ENCODE measurements at places on chromosomes 12 and 14.
A peak's percentile ranks its signal among the peaks of the same experiment; 100 is the strongest.

DNA sequence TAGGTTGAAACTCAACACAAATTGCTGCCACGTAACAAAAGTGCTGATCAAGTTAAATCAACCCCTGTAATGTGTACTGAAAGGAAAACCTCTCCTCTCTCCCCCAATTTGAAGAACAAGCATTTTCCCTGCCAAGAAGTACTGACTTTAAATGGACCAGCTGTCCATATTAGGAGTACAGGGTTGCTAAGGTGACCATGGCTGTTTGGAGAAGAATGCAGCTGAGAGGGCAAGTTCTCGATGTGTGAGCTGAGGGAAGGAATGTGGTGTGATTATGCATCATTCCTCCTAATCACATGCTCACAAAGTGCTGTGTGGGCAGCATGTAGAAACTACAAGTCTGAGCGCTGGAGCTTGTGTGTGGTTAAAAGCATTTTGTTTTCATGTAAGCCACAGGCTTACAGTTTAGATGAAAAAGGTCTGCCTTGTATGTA lies 50.9 kb upstream of the CCT2 start:
- no peak for DNase-seq

DNA sequence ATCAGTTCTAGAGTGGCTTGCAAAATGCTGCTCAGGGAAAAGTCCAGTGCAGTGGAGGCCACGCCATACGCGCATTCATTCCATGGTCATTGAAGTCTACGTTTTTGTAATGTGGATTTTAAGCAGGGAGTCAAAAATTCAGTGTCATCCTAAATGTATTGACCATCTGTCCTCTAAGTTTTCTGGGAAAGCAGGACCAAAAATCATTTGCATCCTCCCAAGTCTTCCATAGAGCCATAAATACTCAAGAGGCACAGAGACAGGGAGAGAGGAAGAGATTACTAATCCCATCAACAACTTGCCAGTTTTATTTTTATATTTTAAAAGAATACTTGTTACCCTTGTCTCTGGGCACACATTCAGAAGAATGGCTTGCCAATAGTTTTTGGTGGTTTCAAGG lies 36.9 kb downstream of the RHOJ start:
- no peak for DNase-seq

- no peak for DNase-seq
These were observed 26.9 kb upstream of the NID2 start for GRCh38 chr14:52095794-52096193.

DNA sequence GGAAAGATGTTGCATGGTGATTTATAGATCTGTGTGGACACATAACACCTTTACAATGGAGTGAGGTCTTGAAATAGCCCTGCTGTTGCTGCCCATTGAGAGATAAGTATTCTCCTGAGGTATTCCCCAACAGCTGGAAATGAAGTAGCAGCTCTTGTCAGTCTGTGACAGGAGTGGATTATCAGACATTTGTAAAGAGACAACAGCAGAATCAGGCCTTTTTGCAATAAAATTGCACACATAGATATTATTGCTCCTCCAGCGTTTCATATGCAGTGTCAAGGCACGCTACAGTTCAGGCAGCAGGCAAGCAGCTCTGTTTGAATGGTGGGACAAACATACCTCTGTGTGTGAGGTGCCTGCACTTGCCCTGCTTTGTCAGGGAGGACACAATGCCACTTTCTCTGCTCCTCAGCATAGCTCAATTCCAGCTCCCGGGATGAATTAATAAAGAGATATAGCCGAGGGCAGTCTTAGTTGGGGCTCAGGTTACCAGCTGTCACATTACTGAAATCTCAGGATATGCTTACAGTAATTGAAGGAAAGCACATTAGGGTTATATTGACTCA lies 49.4 kb downstream of the BICD1 start:
- DNase-seq: no peak

DNA sequence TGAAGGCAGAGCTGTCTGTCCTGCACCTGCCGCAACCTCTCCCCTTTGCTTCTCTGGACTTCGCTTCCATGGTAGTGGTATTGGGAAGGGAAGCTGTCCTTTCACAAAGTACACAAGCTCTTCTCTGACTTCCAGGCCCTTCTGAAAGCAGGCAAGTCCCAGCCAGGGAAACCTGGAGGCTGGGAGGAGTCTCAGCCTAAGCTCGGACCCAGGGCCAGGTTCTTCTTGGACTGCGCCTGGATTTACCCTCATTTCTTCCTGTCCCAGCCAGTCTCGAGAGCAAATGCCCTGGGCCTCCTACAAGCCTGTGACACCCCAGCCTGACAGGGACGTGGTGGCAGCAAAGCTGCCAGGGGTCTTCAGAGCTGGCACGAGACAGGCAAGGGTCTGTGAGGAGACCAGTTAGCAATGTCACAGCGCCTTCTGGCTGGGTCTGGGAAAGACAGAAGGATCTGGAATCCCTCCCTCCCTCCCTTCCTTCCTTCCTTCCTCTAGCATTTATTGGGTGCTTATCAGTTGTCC lies 22.4 kb downstream of the ISCA2 start:
- no peak for DNase-seq

GRCh38 chr14:79668951-79669350 lies 542.4 kb downstream of the DIO2 start:
- no peak for DNase-seq

DNA sequence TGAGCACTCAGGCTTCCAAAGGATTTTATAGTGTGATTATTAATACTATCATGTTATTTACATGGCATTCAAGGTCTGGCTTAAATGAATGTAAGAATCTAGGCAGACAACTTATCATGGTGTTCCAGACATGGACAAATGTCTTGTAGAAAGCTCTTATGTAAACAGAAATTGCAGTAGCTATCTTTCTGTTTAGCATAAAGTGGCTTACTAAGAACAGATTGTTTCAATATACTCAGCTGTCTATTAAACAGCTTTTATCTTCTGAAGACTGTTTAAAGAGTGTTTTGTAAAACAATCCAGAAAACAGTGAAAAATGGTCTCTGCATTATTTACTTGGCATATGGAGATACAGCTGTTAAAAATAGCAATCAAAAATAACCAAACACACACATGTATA lies 1061.8 kb upstream of the SEL1L start:
- DNase-seq: no peak

DNA sequence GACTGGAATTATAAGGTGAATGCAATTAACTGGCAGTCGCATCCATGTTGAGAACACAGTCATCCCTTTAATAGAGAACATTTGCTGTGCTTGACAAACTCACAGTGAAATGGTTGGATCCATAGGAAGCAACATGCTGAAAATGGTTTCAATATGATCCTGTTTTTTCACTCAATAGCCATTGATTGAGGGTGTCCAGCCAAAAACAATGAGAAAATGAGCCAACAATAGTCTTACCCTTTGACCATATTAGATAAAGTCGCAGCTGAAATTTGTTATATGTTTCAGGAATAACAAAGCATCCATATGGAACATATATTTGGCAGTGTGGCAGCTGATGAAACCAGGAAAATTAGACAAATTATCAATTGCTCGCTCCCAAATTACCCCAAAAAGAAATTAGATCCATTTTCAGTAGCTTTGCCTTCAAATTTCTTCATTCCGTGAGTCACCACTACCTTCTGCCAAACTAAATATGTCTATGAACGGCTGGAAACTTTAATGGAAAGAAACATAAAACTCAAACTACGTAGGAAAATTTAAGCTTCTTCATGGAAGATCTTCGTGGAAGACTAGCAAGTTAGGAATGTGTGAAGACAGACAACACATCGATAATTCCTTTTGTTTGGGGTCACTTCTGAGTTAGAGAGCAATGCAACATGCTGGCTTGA lies 17.4 kb downstream of the IGF1 start:
- no peak for DNase-seq

DNA sequence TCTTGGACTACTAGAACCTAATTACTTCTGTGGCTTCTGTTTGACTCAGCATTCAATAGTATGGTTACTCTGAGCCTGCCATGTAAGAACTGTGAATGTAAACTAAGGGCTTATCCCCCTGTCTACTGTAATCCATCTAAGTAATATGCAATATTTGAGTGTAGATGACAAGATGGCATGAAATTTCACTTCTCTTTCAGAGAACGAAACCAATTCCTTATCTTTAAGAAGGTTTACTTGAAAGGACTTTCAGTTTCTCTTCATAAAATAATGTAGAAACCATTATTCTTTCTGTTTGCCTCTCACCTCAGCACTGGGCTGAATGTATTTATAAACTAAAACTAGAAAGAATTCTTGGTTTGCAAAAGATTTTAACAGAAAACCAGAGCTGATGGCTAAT lies 60.4 kb upstream of the ARID2 start:
- DNase-seq: no peak

DNA sequence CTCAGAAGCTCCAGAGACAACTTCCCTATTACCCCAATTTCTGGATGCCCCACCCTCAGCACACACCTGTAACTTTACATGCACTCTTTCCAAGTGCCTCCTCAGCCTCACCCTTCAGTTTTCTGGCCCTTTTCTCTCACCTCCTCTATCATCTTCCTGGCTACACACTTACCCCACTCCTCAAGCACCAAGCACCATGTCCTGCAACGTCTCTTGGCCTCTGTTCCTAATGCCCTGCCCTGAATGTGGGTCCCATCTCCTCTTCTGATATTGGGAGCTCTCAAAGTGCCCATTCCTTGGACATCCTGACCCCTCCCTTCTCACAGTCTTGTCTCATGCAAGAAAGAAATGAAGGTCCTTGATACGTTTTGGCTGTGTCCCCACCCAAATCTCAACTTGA lies 1.2 kb downstream of the KRT72 start:
- DNase-seq: no peak

DNA sequence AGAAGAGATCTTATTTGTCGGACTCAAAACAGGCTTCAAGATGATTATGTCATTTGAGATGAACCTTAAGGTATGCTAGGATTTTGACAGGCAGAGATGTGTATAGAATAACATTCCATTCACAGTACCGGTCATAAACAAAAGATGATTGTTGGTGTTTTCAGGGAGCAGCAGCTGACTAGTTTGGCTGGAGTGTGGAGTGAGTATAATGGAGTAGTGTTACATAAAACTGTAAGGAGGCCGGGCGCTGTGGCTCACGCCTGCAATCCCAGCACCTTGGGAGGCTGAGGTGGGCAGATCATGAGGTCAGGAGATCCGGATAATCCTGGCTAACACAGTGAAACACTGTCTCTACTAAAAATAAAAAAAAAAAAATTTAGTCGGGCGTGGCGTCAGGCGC lies 23.9 kb downstream of the SERPINA10 start:
- DNase-seq: no peak

DNA sequence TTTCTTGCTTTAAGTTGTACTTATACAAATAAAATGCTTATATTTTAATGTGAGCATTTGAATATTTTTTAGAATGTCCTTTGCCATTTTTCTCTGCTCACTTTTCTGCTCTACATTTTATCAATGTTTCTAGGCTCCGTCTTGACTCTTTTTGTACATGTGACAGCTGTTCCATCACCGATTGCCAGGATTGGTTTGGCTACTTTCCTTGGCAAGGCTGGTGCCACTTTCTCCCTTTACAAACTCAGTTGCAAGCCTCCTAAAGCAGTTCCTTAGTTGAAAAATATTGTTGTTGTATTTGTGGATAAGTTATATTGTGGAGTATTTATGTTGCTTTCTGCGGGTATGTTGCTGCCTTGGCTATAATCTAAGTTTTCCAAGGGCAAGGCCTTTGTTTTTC lies 63.4 kb downstream of the DACT1 start:
- no peak for DNase-seq

DNA sequence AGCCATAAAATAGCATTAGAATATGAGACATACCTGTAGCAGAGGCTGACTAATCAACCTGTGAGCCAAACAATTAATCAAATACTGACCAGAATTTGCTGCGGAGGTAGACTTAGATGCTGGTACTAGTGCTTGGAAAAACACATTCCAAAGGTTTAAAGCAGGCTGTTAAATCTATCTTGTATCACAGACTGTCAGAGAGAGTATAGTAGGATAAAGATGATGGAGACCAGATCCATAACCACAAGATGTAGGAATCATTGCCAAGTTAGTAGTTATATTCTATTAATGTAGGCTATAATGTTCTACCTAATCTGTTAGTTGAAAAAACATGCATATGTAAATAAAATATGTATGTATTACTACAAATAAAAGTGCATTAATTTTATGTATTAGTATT lies 726.2 kb downstream of the SLC6A15 start:
- no peak for DNase-seq

- DNase-seq: peak; percentile 61
These were observed 3.7 kb downstream of the NFKBIA start for GRCh38 chr14:35400648-35401421.

- DNase-seq: no peak
These were observed 12.8 kb downstream of the SCAF11 start for GRCh38 chr12:45977620-45978019.

DNA sequence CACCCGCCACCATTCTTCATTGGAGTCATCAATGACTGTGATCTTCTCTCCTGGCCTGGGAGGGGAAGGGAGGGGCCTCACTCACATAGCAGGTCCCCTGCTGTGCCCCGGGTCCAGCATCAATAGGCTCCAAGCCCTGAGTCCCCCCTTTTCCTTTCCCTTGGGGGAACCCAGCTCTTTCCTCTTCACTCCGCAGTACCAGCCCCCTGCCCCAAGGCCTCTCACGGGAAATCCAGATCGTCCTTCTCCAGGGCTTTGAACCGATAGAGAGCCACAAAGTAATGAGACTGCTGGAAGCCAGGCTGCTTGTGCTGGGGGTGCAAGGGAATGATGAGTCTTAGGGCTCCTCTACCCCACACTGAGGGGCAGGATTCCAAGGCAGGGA lies 6.7 kb downstream of the STAC3 start:
- no peak for DNase-seq

DNA sequence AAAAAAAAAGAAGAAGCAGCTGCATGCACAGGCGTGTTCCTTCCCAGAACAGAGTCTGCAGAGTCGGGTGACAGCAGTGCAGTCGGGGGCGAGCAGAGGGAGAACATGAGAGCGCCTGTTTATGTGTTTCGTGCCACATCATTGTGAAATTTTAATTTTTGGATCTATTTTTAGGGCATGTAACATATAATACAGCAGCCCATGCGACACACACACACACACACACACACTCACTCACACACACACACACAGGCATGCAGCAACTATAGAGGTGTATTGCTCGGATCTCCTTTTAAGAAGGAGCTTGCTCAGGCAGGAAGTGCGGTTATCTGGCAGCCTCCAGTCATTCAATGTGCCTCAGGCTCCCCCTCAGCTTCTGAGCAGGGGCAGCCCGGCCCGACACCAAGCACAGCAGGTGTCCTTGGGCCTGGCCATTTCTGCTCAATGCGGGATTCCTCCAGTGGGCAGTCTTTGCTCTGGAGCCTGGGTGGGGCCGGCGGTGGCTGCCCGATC lies 71.8 kb downstream of the ZNF664 start:
- DNase-seq: no peak

DNA sequence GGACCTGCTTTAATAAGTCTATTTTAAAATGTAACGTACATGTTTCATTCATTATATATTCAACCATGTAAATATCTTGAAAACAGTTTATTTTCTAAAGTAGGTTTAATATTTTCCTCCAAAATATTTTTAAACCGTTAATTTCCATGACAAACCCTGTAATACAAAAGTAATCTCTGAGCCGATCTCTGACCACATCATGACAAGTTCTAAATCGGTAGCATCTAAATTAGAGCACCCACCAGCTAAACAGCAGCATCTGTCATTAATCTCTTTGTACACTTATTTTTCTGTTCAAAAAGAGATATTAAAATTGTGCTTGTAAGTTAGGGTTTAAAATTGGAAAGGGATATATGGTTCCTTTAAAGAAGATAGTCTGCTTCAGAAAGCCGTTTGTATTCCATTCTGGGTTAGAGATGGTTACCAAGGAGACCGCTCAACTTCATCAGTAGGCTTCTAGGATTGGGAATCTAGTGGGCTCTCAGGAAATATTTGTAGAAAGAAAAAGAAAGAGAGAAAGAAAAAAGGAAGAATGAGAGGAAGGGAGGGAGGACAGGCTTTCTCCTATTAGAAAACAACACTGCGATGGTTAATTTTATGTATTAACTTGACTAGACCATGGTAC lies 232.5 kb upstream of the FOXN3 start:
- no peak for DNase-seq
